ENCODE measurements at places on chromosomes 2 and 18. TPM values are rescaled to one million over a fixed set of nuclear protein-coding genes. Genes with fewer than 3 reads are reported as not detected.

The CETN1 gene
- total RNA-seq = not detected

- H3K27ac ChIP-seq = no peak overlapping the region
- H3K36me3 ChIP-seq = no peaks in the 10 kb centered on the region
- no peak overlapping the region for H3K4me3 ChIP-seq
- peaks cover 34% of the 10 kb centered on the region for H3K4me1 ChIP-seq
- H3K27me3 ChIP-seq = peaks cover 30% of the 10 kb centered on the region
These were observed 138.5 kb upstream of the EPAS1 start for GRCh38 chr2:46158661-46159060.

DNA sequence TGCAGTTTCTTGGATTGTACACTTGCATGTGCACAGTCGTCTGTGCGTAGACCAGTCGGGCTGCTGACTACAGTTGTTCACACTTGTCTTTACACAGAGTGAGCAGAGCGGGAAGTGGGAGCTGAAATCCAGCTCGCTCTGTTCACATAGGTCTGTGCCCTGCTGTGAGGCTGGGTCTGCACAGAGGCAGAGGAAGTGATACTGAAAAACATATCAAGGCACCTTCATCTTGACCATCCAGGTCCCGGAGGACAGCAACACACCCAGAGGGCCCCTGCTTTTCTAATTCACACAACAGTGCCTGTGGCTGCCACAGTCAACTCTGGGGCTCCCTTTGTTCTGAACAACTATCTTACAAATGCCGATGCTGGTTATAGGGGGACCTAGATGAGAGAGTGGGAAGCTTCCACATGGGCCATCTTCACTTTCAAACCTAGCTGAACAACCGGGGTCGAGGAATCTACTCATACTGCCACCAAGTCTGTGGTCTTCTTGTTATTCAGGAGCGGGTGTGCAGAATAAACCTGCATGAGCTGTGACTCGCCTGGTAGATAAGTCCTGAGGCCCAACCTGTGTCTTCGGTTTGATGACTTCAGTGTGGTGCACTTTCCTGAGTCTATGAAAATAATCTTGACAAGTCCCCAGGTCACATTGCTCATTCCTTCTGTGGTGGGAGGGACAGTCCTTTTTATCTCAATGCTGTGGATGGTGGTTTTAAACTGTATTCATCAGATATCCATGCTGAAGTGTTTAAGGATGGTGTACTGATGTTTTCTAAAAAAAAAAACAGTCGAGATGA, 3.5 kb upstream of the ADNP2 start:
- no peak for DNase-seq
- H3K36me3 ChIP-seq = no peaks in the 10 kb centered on the region
- H3K27ac ChIP-seq = no peak overlapping the region
- no peak overlapping the region for H3K4me3 ChIP-seq
- H3K27me3 ChIP-seq = no peaks in the 10 kb centered on the region
- H3K4me1 ChIP-seq = peaks cover 26% of the 10 kb centered on the region

The GAD1 gene
- total RNA-seq = 0.27 TPM

DNA sequence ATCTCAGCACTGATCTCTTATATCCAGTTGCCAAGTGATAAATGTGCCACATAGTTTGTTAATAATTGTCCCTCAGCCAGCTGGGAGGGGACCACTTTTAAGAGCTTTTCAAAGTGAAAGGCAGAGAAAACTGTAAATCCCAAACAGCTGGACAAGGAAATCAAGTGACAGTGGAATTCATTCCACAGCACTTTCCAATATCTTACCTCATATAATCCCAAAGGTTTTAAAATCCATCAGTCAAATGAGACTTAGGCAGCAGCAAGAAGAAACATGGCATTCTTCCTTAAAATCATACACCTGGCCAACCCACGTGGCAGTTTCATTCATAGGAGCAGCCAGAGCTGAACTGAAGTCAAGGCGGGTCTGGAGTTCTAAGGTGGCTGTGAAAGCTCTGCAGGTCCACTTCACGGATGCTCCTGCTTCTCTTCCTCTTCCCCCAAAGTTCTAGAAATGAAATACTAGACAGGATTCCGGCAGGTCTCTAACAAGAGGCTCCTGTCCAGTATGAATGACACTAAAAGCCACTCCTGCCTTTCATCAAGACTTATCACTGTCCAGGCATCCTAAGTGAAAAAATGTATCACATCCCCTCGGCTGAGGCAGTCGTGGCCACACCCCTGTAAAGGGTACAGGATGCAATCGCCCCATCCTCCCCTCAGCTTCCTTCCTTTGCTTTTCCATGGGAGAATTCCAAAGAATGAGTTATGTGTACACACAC, 190.4 kb upstream of the STK17B start:
- no peak overlapping the region for H3K4me3 ChIP-seq
- no peak overlapping the region for H3K27ac ChIP-seq
- no peaks in the 10 kb centered on the region for H3K27me3 ChIP-seq

The LYG2 gene
- total RNA-seq = not detected

GRCh38 chr18:13672657-13673056, 53.7 kb downstream of the FAM210A start:
- no peak overlapping the region for H3K4me3 ChIP-seq
- H3K27me3 ChIP-seq = no peaks in the 10 kb centered on the region
- peak overlapping the region; percentile 96 for H3K27ac ChIP-seq
- H3K4me1 ChIP-seq = no peaks in the 10 kb centered on the region
- no peak for DNase-seq
- H3K36me3 ChIP-seq = peaks cover 10% of the 10 kb centered on the region

The MAP3K19 gene
- total RNA-seq = not detected

DNA sequence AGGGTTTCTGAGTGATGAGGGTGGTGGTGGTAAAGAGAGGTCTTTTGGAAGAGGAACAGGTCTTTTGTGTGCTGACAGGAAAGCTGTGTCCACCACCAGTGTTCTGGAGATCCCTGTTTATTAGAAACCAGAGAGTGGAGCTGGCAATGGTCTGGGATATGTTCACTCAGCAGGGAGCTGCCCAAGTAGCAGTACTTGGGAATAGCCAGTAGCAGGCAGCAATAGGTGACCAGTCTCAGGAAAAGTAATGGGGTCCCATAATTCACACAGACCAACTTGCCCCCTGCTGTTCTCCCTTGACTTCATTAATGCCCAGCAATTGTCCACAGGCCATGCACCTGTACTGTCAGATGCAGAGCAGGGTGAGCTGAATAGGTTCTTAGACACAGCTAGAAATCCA, 1.8 kb downstream of the TSPYL6 start:
- peaks cover 4% of the 10 kb centered on the region for H3K36me3 ChIP-seq
- H3K4me1 ChIP-seq = peaks cover 2% of the 10 kb centered on the region
- no peak overlapping the region for H3K4me3 ChIP-seq
- H3K27ac ChIP-seq = no peak overlapping the region
- H3K27me3 ChIP-seq = no peaks in the 10 kb centered on the region

- no peak for DNase-seq
- H3K4me3 ChIP-seq = no peak overlapping the region
- no peaks in the 10 kb centered on the region for H3K27me3 ChIP-seq
- peaks cover 17% of the 10 kb centered on the region for H3K36me3 ChIP-seq
These were observed 68.5 kb upstream of the NFATC1 start for GRCh38 chr18:79327199-79327721.

The RELCH gene
- total RNA-seq = 39.4 TPM

DNA sequence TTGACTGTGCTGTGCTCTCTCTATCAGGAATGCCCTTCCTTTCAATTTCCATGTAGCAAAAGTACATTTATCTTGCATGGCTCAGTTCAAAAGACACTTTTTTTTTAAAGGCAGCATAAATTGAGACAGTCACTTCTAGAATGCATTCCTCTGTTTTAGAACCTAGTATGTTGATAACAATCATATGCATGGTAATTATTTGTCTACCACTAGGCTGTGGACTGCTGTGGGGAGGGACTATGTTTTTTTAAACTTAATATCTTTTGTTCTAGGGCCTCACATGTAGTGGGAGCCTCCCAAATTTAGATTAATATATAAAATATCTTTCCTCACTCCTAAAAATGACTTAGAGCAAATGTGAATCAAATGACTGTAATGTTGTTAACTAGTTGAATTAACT, 269.9 kb downstream of the MEIS1 start:
- H3K36me3 ChIP-seq = no peaks in the 10 kb centered on the region
- no peak overlapping the region for H3K4me3 ChIP-seq
- H3K27ac ChIP-seq = peak overlapping the region; percentile 64
- H3K27me3 ChIP-seq = no peaks in the 10 kb centered on the region
- DNase-seq = no peak

GRCh38 chr18:43158381-43158780, 42.9 kb upstream of the RIT2 start:
- no peak for DNase-seq
- no peaks in the 10 kb centered on the region for H3K27me3 ChIP-seq
- no peaks in the 10 kb centered on the region for H3K36me3 ChIP-seq
- no peak overlapping the region for H3K27ac ChIP-seq
- H3K4me3 ChIP-seq = no peak overlapping the region

The ATP6V1B1 gene
- total RNA-seq = not detected

The MYOM1 gene
- total RNA-seq = 1.1 TPM

- H3K4me1 ChIP-seq = no peaks in the 10 kb centered on the region
- DNase-seq = no peak
- no peak overlapping the region for H3K27ac ChIP-seq
- no peaks in the 10 kb centered on the region for H3K36me3 ChIP-seq
- H3K4me3 ChIP-seq = no peak overlapping the region
These were observed 87.3 kb downstream of the PMAIP1 start for GRCh38 chr18:59987102-59987501.

DNA sequence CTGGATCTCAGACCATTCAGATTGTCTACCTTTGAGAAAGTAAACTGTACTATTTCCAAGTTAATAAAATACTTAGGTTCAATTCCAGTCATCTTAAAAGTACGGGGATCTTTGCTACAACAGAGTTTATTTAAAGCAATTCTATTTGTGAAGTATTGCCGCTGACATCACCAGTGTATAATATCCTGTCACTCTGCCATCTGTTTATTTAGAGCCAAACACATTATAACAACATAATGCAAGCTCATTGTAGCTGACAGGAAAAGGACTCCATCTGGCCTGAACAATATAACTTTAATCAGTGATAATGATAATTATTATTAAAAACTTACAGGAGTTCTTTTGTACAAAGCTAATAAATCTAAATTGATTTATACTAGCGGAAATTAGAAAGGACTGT, 786.8 kb downstream of the ERBB4 start:
- DNase-seq = no peak
- H3K27me3 ChIP-seq = no peaks in the 10 kb centered on the region
- no peak overlapping the region for H3K27ac ChIP-seq
- H3K4me1 ChIP-seq = no peaks in the 10 kb centered on the region

The PASK gene
- total RNA-seq = 57.1 TPM

DNA sequence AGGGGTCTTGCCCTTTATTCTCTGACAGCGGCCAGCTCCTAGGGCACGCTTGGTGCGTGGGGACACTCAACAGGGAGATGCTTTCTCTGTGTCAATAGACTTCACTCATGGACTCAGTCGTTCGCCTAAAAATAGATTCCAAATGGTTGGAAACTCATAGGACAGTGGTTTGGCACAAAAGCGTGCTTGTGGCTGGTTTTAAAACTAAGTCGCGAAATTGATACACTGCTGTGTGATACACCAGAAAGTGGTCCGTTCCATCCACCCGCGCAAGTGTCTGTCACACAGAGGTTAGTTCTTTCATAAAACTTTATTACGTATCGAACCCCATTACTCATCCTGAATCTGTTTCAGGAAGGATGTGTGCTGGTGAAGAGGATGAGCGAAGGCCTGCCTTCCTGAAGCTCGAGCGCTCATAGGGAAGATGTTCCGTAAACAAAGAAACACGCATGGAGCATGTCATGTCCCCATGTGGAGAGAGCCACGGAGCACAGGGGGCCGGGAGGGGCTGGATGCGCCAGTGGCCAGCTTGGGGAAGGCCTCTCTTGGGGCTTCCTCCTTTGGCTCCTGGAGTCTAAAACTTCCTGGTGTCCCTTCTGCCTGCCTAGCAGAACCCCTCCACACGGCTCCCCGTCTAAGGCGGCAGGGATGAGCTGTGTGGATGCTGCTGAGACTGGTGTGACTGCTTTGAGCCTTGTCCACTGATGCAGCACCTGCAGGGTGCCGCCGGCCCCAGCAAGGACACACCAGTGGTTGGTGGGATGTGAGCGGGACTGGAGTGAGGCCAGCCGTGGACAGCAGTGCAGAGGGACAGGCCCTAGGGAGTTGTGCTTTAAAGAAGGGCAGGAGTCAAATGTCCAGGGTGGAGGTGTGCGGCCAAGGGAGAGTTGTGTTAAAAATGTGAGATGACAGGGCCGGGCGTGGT, 207.2 kb downstream of the GBX2 start:
- H3K4me1 ChIP-seq = no peaks in the 10 kb centered on the region
- DNase-seq = no peak
- peaks cover 5% of the 10 kb centered on the region for H3K36me3 ChIP-seq

- no peak overlapping the region for H3K4me3 ChIP-seq
- H3K27me3 ChIP-seq = peaks cover 89% of the 10 kb centered on the region
- H3K27ac ChIP-seq = peak overlapping the region; percentile 37
- peaks cover 6% of the 10 kb centered on the region for H3K4me1 ChIP-seq
These were observed 5.7 kb downstream of the OTX1 start for GRCh38 chr2:63056107-63057050.

GRCh38 chr2:221372907-221373306, 199.2 kb downstream of the EPHA4 start:
- peaks cover 4% of the 10 kb centered on the region for H3K4me1 ChIP-seq
- no peak for DNase-seq
- H3K27ac ChIP-seq = no peak overlapping the region
- H3K4me3 ChIP-seq = no peak overlapping the region
- peaks cover 21% of the 10 kb centered on the region for H3K27me3 ChIP-seq
- no peaks in the 10 kb centered on the region for H3K36me3 ChIP-seq

The CYTIP gene
- 0.14 TPM for total RNA-seq

The POTEI gene
- total RNA-seq = 5.6 TPM

The MC2R gene
- total RNA-seq = not detected

The NDC80 gene
- total RNA-seq = 15.0 TPM

- no peak overlapping the region for H3K27ac ChIP-seq
- peaks cover 4% of the 10 kb centered on the region for H3K27me3 ChIP-seq
- no peaks in the 10 kb centered on the region for H3K36me3 ChIP-seq
- no peaks in the 10 kb centered on the region for H3K4me1 ChIP-seq
- no peak overlapping the region for H3K4me3 ChIP-seq
These were observed 115.9 kb downstream of the DSEL start for GRCh38 chr18:67400502-67401117.

DNA sequence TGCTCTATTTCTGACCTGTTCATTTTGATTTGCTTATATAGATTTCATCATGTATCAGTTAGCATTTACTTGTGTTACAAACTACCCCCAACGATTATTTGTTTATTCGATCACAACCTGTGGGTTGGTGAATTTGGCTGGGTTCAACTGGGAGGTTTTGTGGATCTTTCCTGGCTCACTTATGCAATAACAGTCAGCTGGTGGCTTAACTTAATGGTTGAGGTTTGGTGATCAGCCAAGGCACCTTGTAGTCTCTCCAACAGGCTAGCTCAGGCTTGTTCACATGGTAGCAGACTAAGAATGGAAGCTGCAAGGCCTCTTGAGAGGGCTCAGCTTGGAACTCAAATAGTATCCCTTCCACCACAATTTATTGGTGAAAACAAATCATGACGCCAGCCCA, 5.4 kb upstream of the PUM2 start:
- H3K4me1 ChIP-seq = peaks cover 12% of the 10 kb centered on the region
- H3K27ac ChIP-seq = no peak overlapping the region
- no peak for DNase-seq
- no peaks in the 10 kb centered on the region for H3K27me3 ChIP-seq

The NRP2 gene
- total RNA-seq = 6.3 TPM

The HOXD8 gene
- total RNA-seq = not detected

The GNLY gene
- not detected for total RNA-seq

Data from progenitor cell of endocrine pancreas (in vitro differentiated cells).